ENCODE measurements at places on chromosomes 6 and 20.

- DNase-seq = no peak
Observed at GRCh38 chr20:35269055-35269781, 8.7 kb downstream of the MMP24OS start.

DNA sequence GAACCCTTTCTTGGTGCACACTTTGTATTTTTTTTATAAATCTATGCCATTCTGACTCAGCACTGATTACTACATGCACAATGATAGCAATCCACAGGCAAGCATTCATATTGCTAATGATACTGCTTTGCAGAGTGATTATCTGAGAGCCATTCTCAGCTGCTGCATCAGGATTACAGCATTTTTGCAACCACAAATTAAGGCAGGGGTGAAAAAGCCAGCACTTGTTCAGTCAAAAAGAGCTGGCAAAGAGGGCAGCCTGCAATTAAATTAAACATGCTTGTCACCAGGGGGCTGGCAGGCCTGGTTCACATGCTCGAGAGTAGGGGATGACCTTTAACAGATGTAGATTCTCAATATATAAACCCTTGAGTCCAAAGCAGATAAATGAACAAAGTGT lies 40.7 kb upstream of the SLC17A4 start:
- DNase-seq = no peak

DNA sequence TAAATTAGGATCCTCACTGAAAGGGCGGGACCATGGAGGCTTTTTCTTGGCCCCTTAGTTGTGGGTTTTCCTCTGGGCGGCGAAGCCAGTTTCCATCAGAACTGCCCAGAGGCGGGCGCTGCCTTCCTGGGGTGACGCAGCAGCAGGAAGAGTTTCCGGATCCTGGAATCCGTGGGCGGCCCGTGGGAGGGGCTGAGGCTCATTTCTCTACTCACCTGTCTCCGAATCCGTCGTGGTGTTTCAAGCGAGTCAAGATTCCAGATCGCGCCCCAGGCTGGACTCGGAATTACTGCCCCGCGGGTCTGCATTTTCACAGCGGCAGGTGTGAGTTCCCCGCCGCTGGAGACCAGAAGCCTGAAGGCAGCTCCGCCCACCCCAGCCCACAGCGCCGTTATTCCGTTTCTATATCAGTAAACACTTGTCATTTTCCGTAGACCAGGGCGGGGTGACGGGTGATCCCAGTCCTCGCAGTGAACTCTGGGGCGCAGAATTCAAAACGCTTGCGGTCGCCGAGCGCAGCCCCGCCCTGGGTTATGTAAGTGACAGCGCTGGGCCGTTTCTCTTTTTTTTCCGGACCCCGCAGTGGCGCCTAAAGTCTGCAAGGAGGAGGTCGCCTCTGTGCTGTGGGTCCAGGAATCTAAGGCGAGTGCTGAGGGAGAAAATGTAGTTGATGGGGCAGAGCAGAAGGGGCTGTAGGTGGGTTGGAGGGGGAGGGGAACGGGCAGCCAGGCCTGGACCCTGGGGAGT lies 27.2 kb upstream of the POU5F1 start:
- peak; percentile 77 for DNase-seq

- no peak for DNase-seq
Observed at GRCh38 chr20:20014659-20015058, 2.5 kb upstream of the NAA20 start.

DNA sequence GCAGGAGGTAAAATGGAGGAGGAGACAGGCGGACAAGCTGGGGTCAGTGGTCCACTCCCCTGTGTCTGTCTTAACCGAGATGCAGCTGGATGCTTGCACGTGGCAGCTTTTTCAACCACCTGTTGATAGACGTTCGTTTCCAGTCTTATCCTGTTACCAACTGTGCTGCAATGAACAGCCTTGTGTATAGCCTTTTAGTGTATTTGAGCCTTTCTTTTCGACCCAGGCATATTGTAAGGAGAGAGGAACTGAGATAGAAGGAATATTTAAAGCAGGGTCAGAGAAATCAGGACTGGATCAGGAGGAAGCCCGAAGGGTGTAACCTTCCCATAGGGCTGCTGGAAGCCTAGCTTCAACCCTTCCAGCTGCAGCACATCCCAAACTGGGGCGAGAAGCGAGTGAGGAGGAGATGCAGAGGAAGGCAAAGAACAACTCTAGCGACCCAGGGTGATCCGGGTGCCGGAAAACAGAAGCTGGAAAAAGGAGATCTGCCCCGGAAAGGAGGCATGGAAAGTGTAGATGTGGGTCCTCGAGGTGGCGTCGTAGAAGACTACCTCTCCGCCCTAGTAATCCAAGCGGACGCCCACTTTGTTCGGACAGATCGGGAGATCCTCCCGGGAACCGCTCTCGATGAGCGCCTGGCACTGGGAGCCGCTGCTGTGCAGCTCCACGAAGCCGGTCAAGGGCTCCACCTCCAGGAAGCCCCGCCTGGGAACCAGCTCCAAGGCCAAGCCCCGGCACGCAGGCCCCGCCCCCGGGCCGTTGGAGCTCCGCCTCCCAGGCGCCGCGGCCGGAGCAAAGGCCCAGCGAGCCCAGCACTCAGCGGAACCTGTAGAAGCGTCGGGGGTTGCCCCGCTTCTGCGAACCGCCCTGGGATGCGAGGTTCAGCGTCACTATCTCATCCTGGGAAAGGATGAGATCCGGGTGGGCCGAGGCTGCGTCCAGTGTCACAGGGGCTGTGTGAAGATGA lies 11.2 kb downstream of the TRIM31 start:
- peak; percentile 57 for DNase-seq

GRCh38 chr6:155646443-155646842 lies 190.8 kb upstream of the NOX3 start:
- DNase-seq = no peak

DNA sequence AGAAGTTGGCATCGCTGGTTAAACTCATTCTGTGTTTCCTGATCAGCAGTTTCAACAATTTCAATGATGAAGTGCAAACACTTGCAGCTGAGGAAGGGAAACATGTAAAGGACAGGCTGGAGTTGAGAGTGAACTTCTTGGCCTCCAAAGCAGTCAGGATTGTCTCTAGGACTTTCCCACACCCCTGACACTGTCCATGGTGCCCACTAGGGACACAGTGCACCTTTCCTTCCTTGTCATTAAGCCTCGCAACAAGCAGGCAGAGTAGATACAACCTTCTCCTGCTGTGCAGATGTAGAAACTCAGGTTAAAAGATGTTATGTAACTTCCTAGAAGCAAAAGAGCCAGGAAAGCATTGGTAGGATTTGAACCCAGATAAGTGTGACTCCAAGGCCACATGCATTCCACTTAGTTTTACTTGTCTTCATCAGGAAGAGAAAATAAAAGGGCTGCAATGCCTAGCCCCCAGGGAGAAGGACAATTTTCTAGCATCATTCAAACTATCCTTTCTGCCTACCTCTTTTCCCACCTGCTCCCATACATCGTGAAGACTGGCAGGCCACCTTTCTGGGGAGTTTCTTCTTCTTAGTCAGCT lies 39.2 kb upstream of the IL17A start:
- DNase-seq = no peak

- no peak for DNase-seq
Observed at GRCh38 chr20:17878912-17879602, 89.5 kb downstream of the SNX5 start.

DNA sequence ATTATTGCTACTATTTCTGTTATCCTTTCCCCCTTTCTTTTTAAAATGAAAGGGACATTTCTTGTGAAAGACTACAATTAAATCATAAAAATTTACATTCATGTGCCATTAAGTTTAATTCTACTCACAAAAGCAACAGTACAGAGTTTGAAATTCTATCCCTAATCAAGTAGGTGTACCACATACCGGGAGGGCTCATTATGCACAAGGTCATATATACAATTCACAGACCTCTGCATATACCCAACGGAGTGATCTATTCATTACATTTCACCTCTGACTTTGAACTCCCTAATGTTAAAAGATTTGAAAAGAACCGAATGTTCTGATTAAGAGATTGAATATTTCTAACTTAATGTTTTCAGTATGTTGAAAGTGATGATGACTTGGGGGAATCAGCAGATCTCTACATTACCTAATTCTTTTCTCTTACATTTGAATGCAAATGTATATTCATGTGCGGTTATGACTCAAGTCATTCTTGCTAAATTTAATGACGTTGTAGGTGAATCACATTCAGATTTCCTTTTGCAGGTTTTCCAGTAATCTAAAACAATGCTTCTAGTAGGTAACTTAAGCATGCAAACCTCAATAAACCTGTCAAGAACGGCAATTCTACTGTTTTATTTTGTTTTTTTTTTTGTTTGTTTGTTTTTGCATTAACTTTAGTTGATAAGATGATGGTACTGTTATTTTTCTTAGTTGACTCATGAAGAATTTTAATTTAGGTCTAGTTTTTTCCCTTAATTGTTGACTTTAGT lies 7.3 kb downstream of the EYA4 start:
- DNase-seq = no peak

GRCh38 chr6:17666646-17667045 lies 40.1 kb downstream of the NUP153 start:
- no peak for DNase-seq

- no peak for DNase-seq
Observed at GRCh38 chr6:74925683-74926082, 280.2 kb downstream of the COL12A1 start.

- no peak for DNase-seq
Observed at GRCh38 chr6:163974322-163974721, 559.8 kb downstream of the QKI start.

DNA sequence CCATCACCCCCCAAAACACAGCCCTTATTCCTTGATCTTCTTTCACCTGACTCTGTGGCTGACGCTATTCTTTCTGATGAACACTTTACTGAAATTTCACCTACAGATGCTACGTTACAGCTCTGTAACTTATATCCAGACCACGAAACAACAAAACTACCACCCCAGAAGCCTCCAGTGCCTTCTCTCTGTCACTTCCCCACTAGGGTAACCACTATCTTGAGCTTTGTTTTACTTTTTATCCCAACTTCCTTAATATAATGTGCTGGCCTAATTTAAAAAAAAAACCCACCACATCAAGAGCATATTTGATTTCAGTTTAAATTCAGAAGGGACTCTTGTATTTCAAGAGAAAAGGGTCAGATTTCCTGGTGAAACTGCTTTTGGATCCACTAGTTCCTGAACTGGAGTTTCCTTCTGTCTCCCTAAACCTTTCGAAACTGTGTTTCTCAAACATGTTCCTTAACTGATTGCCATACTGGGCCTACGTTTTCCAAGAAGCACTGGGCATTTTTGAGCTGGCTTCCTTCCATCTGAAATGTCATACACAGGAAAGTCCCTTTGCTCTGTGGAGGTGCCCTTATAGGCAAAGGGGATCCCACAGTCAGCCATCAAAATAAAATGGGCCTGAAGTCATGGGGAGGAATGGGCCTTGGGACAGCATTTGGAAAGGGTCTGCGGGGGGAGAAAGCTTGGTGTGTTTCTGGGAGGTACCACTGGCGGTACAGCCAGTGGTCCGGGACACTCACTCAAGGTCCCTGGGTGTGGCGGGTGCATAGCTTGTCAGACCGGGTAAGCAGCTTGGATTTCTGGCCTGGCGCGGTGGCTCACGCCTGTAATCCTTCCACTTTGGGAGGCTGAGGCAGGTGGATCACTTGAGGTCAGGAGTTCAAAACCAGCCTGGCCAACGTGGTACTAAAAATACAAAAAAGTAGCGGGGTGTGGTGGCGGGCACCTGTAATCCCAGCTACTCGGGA lies 25.8 kb upstream of the RTF2 start:
- no peak for DNase-seq

- no peak for DNase-seq
Observed at GRCh38 chr20:17843246-17844132, 125.1 kb downstream of the SNX5 start.
